ENCODE measurements at places on chromosomes 5 and 9.

DNA sequence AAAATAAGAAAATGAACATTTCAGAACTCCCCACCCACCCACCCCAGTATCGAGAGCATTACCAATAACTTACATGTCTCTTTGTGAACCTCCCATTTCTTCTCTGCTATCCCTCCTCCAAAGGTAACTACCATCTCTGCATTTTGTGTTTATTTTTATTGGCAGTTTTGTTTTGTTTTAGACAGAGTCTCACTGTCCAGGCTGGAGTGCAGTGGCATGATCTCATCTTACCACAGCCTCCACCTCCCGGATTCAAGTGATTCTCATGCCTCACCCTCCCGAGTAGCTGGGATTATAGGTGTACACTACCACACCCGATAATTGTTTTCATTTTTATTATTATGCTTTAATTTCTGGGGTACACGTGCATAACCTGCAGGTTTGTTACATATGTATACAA, 21.7 kb upstream of the GLIS3 start:
- no peak for DNase-seq

- DNase-seq: no peak
Observed at GRCh38 chr9:68546596-68547390, 6.1 kb upstream of the TMEM252 start.

DNA sequence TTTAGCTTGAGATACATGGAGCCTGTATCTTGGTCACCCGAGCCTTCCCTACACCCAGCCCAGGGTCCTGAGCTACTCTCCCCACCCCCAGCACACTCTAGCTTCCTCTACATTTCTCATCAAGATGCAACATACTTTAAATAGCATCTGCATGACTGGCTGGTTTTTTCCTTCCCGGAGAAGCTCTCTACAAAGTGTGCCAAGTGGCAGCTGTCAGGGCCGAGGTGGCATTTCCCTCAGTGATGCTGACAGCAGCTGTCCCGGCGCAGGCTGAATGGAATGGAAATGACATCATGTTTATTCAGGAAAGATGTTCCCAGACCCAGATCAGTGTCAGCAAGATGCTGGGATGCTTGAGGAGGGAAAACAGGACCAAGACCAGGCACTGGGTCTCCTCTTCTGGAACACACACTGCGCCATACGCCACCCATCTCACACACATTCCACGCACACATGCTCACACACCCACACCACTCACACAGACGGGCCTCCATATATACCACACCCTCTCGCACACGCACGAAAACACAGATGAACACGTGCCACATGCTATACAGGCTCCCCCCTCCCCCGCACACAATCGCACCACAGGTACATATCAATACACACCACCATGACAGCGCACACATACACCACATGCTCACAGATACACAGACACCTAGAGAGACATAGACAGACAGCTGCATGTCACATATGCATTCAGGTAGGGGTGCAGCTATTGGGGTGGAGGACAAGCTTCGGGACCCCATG, 67.8 kb downstream of the LHX2 start:
- DNase-seq: no peak

DNA sequence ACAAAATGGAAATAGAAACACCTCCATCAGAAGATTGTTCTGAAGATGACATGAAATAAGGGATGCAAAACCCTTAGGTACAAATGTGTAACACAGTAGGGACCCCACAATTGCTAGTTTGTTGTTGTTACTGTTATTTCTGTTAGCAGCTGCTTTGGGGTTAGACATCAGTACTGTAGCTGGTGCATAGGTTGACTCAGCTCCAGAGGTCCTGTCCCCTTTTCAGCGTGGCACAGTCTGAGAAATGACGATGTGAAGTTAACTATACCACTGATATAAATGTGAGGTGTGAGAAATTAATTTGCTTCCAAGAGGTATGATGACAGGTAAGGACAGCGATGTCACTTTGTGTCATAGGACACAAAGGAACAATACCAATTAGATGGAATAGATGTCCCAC, 384.6 kb upstream of the KLF4 start:
- DNase-seq: no peak

GRCh38 chr5:171162165-171162564, 146.9 kb upstream of the TLX3 start:
- no peak for DNase-seq

GRCh38 chr5:109987970-109988369, 298.2 kb downstream of the MAN2A1 start:
- DNase-seq: no peak

GRCh38 chr9:68740561-68740960, 35.5 kb downstream of the PIP5K1B start:
- no peak for DNase-seq

GRCh38 chr9:38257626-38258215, 134.8 kb upstream of the ALDH1B1 start:
- DNase-seq: no peak

All from DND-41 (cell line).